ENCODE measurements at places on chromosomes 2 and 18. TPM values are rescaled to one million over a fixed set of nuclear protein-coding genes. Genes with fewer than 3 reads are reported as not detected.

The ATP6V1B1 gene
- polyA plus RNA-seq: 2.9 TPM

- H3K27me3 ChIP-seq: no peaks in the 10 kb centered on the region
- H3K4me1 ChIP-seq: peaks cover 5% of the 10 kb centered on the region
- peaks cover 4% of the 10 kb centered on the region for H3K36me3 ChIP-seq
- no peak overlapping the region for H3K4me3 ChIP-seq
Measured at GRCh38 chr2:178114462-178114861, 2.2 kb downstream of the RBM45 start.

DNA sequence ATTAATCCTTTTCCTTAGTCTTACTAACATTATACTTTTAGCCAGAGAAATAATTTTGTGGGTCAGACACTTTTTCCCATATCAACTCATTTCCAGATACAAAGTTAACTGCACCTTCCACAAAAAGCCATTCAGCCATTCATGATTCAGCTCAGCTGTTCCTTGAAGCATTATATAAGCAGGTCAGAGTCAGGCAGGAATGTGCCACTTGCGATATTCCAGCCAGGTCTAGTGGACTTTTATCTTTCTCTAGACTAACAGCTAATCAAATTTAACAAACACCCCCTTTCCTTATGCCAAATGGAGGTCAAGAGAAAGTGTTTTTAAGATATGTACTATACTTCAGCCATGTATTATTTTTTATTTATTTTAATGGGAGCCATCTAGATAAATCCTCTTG, 75.6 kb upstream of the EPB41L3 start:
- H3K27me3 ChIP-seq: no peaks in the 10 kb centered on the region
- H3K36me3 ChIP-seq: no peaks in the 10 kb centered on the region
- H3K4me1 ChIP-seq: no peaks in the 10 kb centered on the region
- no peak overlapping the region for H3K4me3 ChIP-seq
- DNase-seq: no peak

DNA sequence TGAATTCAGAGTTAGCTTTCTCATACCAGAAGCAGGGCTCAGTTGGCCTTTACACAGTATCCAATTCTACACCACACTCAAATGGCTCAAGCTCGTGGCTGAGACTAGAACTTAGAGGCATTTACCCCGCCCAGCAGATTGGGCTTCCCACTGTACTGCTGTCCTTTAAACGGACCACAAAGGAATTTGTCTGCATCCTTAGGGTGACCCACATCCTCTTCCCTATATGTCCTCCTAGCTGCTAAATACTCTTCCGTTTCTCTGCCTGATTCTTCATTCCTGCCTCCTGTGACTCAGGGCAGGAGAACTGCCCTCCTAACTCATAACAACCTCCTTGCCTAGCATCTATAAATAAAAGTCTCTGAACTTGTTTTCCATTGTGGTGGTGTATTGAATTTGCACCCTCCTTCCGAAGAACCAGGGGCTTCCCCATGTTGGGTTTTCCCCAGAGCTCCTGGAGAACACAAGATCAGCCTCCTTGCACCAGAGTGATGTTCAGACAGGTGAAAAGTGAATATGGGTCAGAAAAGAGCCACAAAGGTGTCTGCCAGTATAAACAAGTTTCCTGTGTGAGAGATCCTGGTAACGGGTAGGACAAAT, 32.0 kb upstream of the MC4R start:
- H3K27me3 ChIP-seq: no peaks in the 10 kb centered on the region
- H3K27ac ChIP-seq: no peak overlapping the region
- no peak overlapping the region for H3K4me3 ChIP-seq
- H3K4me1 ChIP-seq: no peaks in the 10 kb centered on the region
- H3K36me3 ChIP-seq: no peaks in the 10 kb centered on the region
- DNase-seq: no peak

- no peak overlapping the region for H3K27ac ChIP-seq
- H3K4me3 ChIP-seq: no peak overlapping the region
- peak; percentile 28 for DNase-seq
- H3K36me3 ChIP-seq: no peaks in the 10 kb centered on the region
Measured at GRCh38 chr18:56083097-56083521, 495.1 kb upstream of the TCF4 start.
